ENCODE measurements at places on chromosomes 16 and 17. TPM values are rescaled to one million over a fixed set of nuclear protein-coding genes. Genes with fewer than 3 reads are reported as not detected.
A peak's percentile ranks its signal among the peaks of the same experiment; 100 is the strongest.

GRCh38 chr17:32854832-32855389 lies 22.0 kb downstream of the MYO1D start:
- H3K36me3 ChIP-seq = no peaks in the 10 kb centered on the region
- H3K4me1 ChIP-seq = no peaks in the 10 kb centered on the region
- no peaks in the 10 kb centered on the region for H3K27me3 ChIP-seq
- no peak overlapping the region for H3K27ac ChIP-seq

The MYH2 gene
- 0.21 TPM for total RNA-seq

The TM4SF5 gene
- total RNA-seq = 138 TPM

The ATPAF2 gene
- total RNA-seq = 21.0 TPM

GRCh38 chr16:2774161-2774891 lies 2.8 kb downstream of the ELOB start:
- no peak overlapping the region for H3K4me3 ChIP-seq
- no peak for DNase-seq
- no peaks in the 10 kb centered on the region for H3K27me3 ChIP-seq
- H3K27ac ChIP-seq = no peak overlapping the region
- H3K36me3 ChIP-seq = no peaks in the 10 kb centered on the region
- no peaks in the 10 kb centered on the region for H3K4me1 ChIP-seq

GRCh38 chr17:63558441-63558840 lies 8.2 kb downstream of the DCAF7 start:
- DNase-seq = no peak
- no peaks in the 10 kb centered on the region for H3K4me1 ChIP-seq
- no peaks in the 10 kb centered on the region for H3K36me3 ChIP-seq

DNA sequence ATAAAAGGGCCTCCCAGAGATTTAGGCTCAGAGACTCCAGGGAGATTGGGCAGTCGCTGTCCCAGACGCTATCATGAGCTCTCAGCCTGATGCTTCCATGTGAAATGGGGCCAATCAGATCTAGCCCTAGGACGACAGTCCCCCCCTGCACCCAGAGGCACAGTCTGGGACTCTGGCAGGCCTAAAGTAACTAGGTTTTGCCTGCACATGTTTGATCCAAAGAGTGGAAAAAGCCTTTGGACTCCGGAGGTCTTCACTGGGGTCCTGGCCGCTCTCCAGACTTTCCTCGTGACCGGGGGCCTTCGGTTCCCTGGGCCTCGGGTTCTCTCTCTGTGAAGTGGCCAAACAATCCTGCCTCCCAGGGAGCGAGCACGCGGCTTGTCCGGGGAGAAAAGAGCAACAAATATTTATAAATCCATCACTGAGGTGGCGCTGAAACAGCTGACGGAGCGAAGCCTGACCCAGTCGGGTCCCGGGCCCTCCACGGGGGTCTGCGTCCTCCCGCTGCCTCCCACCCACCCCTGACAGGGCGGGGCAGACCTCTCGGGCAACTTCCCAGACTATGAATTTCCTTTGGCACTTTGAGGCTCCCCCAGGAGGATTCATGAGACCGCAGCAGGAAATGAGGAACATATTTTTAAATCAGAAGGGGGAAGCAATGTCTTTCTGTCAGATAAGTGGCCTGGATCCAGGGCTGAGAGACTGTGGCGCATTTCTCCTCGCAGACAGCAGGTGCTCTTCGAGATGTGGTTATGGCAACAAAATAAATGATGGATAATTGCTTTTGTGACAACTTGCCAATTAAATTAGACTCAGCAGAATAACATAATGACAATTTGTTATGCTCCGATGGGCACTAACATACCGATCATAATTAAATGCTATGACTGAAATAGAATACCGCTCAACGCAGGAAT lies 38.9 kb downstream of the MRPS23 start:
- H3K27ac ChIP-seq = peak overlapping the region; percentile 32
- DNase-seq = no peak
- H3K4me3 ChIP-seq = no peak overlapping the region
- no peaks in the 10 kb centered on the region for H3K4me1 ChIP-seq
- H3K36me3 ChIP-seq = no peaks in the 10 kb centered on the region
- H3K27me3 ChIP-seq = no peaks in the 10 kb centered on the region

DNA sequence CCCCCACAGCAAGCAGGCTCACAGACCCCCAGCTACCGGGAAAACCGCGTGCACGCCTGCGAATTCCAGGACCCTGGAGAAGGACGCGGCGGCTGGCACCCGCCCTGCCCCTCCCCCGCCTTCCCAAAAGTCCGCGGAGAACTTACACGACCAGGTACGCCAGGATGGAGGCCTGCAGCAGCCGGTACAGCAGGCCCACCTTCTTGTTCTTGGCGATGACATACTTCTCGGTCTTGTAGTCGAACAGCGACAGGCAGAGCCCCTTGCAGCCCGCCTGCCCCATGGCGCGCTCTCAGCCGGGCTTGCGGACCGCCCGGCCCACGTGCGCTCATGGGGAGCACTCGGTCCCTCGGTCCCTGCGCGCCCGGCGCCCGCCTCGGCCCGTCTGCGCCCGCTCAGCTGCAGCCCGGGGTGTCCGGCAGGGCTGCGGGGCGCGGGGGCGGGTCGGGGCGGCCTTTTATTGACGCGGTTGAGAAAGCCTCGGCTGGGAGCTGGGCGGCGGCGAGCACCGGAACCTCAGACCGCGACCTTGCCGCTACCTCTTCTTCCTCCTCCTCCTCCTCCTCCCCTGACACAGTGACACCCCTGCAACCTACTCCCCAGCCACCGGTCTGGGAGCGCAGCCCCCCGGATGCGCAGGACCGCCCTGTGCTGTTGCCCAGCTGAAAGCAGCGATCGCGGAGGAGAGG lies at the start of gene P2RX5:
P2RX5 (minus strand) TSS at position 433 of the 689 bp plus-strand sequence; CDS start at position 283, 150 bp downstream.
- H3K27ac ChIP-seq = no peak within 1 kb of the TSS
- H3K4me3 ChIP-seq = peak within 1 kb of the TSS; percentile 51
- H3K4me1 ChIP-seq = peaks cover 7% of the 10 kb centered on the region
- DNase-seq = no peak
- H3K27me3 ChIP-seq = no peaks in the 10 kb centered on the region

DNA sequence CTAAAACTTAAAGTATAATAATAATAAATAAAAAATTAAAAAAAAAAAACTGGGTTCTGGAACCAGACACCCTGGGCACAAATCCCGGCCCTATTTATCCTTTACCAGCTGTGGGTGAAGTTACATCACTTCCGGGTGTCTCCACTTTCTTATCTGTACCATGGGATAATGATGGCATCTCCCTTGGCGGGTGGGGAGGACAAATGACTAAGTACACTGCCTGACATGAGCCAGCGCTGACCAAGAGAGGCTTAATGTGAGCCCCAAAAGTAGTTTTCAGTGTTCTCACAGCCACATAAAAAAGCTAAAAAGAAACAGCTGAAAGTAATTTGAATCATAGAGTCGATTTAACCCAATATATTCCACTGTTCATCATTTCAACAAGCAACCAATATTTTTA lies 424.9 kb downstream of the SOX9 start:
- no peaks in the 10 kb centered on the region for H3K4me1 ChIP-seq
- no peaks in the 10 kb centered on the region for H3K36me3 ChIP-seq
- H3K27ac ChIP-seq = no peak overlapping the region
- H3K27me3 ChIP-seq = no peaks in the 10 kb centered on the region
- no peak for DNase-seq

The GRIN2A gene
- not detected for total RNA-seq

- no peaks in the 10 kb centered on the region for H3K36me3 ChIP-seq
- DNase-seq = no peak
These were observed 4.5 kb upstream of the SNX20 start for GRCh38 chr16:50685462-50686063.

DNA sequence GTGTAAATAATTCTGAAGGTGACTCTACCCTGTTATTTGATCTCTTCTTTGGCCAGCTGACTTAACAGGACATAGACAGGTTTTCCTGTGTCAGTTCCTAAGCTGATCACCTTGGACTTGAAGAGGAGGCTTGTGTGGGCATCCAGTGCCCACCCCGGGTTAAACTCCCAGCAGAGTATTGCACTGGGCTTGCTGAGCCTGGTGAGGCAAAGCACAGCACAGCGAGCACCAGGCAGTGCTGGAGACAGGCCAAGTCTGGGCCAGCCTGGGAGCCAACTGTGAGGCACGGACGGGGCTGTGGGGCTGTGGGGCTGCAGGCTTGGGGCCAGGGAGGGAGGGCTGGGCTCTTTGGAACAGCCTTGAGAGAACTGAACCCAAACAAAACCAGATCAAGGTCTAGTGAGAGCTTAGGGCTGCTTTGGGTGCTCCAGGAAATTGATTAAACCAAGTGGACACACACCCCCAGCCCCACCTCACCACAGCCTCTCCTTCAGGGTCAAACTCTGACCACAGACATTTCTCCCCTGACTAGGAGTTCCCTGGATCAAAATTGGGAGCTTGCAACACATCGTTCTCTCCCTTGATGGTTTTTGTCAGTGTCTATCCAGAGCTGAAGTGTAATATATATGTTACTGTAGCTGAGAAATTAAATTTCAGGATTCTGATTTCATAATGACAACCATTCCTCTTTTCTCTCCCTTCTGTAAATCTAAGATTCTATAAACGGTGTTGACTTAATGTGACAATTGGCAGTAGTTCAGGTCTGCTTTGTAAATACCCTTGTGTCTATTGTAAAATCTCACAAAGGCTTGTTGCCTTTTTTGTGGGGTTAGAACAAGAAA lies 5.1 kb downstream of the STH start:
- H3K4me1 ChIP-seq = no peaks in the 10 kb centered on the region
- DNase-seq = peak; percentile 76
- no peak overlapping the region for H3K4me3 ChIP-seq
- H3K36me3 ChIP-seq = no peaks in the 10 kb centered on the region
- H3K27ac ChIP-seq = no peak overlapping the region

The COX6A2 gene
- total RNA-seq = 6.0 TPM

The PRAC1 gene
- total RNA-seq = not detected

GRCh38 chr17:27548369-27548768 lies 82.6 kb upstream of the LGALS9 start:
- no peaks in the 10 kb centered on the region for H3K27me3 ChIP-seq
- no peaks in the 10 kb centered on the region for H3K36me3 ChIP-seq
- H3K27ac ChIP-seq = no peak overlapping the region
- no peak for DNase-seq

DNA sequence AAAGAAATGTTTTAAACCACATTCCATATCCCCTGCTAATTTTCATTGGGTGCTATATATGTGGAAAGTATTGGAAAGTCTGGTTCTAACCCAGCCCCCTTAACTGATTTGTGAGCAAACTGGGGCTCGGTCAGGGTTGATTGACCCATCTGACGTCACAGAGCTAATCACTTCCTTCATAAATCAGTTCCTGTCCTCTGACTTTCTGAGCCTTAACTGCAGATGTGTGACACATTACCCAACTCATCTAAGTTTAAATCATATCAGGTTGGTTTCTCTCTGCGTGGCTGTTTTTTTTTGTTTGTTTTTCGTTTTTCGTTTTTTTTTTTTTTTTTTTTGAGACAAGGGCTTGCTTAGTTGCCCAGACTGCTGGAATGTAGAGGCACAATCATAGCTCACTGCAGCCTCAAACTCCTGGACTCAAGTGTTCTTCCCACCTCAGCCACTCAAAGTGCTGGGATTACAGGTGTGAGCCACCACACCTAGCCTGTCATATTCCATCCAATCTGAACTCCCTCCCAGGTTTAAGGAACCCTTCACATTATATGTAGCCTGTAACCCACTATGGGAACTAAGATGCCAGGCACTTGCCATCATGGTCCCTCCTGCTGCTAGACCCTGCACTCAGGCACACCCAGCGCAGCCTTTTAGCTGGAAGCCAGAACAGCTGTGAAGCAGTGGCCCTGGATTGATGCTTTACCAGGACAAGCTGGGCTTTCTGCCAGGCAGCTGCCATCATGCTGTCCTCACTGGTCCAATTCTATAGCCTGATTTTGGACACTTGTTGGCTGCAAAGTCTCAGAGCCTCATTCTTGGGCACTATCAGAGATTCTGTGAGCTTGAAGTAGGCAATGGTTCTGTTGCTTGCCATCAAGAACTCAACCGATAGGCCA lies 6.9 kb upstream of the BPTF start:
- no peaks in the 10 kb centered on the region for H3K4me1 ChIP-seq
- no peak for DNase-seq
- H3K27ac ChIP-seq = no peak overlapping the region

The CMTM2 gene
- 0.83 TPM for total RNA-seq

DNA sequence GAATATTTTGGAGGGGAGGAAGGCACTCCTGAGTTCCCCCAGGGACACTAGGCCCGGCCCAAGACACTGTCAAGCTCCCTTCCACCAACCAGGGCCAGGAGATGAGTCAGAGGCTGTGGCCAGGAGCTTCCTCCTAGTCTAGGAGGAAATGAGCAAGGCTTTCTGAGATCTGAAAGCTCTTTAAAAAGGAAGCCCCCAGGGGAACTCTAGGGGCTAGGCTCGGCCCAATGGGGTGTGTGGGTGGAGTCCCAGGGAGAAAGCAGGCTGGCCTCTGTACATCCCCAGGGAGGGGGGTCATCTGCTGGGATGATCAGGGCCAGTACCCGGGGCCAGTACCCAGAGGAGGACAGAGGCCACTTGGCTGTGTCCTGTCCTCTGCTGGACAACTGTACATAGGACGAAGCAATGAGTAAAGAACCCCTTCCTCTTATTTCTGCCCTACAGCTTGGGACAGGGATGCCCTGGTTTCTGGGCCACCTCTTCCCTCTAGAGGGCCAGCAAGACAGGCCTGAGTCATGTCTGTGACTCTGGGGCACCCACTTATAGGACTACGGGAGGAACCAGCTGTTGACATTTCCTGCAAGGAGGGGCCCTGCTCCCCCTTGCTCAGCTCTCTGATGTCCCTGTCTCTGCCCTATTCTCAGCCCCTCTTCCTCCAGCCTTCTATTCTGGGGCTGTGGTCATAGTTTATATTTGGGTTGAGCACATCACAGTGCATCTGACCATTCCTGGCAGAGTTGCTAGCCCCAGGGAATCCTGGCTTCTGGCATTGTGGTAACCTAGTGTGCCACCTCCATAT lies 2.7 kb downstream of the FHOD1 start:
- peaks cover 56% of the 10 kb centered on the region for H3K4me1 ChIP-seq
- H3K27me3 ChIP-seq = peaks cover 10% of the 10 kb centered on the region
- no peaks in the 10 kb centered on the region for H3K36me3 ChIP-seq
- DNase-seq = peak; percentile 79
- H3K4me3 ChIP-seq = no peak overlapping the region
- H3K27ac ChIP-seq = peak overlapping the region; percentile 81

The CCL16 gene
- 52.6 TPM for total RNA-seq

The MRPL38 gene
- total RNA-seq = 75.0 TPM

DNA sequence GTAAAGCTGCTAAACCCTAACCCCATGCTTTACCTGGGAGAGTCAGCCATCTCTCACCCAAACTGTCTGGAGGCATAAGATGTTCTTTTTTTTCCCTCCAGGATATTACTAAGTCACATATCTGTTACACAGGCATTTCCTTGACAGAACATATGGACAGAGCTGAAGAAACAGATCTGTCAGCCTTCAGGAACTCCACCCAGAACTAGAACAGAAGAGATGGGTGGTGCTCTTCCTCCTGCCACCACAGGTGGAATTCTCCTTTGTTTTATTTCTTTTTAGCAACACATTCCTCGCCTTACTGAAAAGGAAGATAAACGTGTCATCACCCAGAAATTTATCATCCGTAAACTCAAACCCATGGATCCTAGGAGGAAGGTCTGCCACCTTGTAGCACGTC lies 8.8 kb downstream of the MYCBPAP start:
- no peak overlapping the region for H3K4me3 ChIP-seq
- no peaks in the 10 kb centered on the region for H3K36me3 ChIP-seq
- no peak overlapping the region for H3K27ac ChIP-seq
- no peaks in the 10 kb centered on the region for H3K27me3 ChIP-seq
- peaks cover 7% of the 10 kb centered on the region for H3K4me1 ChIP-seq
